Stimulated activated CD8-positive, alpha-beta memory T cell treated with anti-CD3 and anti-CD28 coated beads, Interleukin-4, amount 100 ng/mL, for 1 hour (primary cell): ENCODE measurements at places on chromosomes 11 and 22.

DNA sequence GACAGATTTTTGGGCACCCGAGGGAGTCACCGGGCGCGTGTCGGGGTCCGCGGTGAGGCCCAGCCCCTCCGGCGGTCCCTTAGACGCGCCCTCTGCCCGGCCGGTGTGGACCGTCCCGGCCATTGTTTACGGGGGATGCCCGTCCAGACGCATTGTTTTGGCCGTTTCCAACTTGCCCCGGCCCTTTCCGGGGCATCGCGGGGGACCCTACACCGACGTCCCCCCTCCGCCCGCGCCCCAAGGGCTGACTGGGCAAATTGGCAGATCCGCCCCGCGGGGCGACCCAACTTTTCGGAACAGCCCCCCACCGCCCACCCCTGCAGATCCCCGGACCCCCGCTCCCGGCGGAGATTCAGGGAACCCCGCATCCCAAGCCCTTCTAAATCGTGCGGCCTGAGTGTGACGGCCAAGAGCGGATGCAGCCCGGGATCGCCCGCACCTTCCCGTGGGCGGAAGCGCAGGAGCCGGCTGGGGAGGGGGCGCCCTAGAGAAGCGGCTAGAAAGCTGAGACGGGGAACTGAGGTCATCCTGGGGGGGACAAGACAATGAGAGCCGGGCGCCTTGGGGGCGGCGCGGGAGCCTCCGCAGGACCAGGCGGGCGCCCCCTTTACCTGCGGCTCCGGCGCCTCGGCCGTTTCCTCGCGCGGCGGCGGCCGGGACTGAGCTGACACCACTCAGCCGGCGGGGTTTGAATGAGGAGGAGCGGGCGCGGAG lies 17.1 kb upstream of the CCT8L2 start:
- no peak for DNase-seq

DNA sequence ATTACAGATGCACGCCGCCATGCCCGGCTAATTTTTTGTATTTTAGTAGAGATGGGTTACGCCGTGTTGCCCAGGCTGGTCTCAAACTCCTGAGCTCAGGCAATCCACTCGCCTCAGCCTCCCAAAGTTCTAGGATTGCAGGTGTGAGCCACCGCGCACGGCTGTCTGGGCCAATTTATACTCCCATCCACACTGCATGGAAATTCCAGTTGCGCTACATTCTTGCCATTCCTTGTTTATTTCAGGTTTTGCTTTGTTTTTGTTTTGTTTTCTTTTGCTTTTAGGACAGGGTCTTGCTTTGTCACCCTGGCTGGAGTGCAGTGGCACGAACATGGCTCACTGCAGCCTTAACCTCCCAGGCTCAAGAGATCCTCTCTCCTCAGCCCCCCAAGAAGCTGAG lies 11.0 kb upstream of the CAPRIN1 start:
- DNase-seq = no peak

- no peak for DNase-seq
These were observed 8.2 kb upstream of the MUC5AC start for GRCh38 chr11:1149545-1149944.

DNA sequence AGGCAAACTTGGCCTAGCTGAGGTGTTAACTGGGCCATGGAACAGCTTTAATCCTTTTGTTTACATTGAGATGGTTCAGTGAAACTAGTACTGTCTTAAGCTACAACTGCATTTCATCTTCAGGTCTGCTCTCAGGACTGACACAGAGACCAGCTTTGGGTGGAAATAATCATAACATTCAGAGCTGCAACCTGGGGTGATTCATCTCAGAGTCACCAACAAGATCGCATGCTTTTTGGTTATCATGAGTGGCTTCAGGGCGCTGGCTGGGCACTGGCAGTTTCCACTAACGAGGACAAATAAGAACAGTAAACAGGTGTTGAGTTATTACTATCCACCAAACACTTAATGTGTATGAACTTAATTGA lies 60.9 kb upstream of the PAX6 start:
- no peak for DNase-seq

DNA sequence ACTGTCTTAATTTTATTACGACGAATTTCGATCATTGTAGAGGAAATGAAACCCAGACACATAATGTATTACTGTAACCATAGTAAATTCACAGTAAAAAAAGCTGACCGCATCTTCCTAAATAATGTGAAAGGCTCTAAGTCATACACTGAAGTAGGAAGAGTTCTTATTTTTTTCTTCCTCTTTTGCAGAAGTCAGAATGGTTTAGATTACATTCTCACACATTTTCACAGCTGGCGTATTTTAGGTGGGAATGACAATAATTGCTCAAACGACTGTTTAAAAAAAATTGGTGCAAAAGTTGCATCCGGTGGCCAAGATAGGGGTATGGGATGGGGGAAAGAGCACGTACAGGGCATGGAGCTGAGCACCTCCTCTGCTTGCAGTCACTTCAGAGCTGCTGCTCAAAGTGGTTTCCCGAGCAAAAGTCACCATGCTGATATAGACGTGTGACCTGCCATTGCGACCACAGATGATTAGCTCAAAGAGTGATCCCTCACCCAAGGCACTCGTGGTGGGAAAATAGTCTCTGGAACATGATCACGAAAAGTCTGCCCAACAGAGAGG lies 35.3 kb downstream of the MMP13 start:
- no peak for DNase-seq

- DNase-seq = no peak
These were observed 50.4 kb downstream of the ANO1 start for GRCh38 chr11:70128435-70128906.

- no peak for DNase-seq
These were observed 662.6 kb downstream of the NTM start for GRCh38 chr11:132033051-132033450.

DNA sequence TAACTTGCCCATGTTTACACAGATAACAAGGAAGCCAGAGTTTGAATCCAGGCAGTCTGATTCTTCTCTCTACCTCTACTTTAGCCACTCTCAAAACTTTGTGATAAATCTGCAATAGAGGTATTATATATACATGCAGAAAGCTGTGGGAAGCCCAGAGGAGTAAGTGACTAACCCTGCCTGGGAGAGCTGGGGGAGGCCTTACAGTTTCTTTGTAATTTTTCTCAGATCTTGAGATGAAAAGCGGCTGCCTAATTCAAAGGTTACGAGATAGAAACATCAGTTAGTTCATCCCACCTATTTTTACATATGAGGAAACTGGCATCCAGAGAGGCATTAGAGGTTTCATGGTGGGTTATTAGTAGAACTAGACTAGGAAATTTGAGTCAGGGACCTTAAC lies 4.9 kb downstream of the STIM1 start:
- DNase-seq = no peak

DNA sequence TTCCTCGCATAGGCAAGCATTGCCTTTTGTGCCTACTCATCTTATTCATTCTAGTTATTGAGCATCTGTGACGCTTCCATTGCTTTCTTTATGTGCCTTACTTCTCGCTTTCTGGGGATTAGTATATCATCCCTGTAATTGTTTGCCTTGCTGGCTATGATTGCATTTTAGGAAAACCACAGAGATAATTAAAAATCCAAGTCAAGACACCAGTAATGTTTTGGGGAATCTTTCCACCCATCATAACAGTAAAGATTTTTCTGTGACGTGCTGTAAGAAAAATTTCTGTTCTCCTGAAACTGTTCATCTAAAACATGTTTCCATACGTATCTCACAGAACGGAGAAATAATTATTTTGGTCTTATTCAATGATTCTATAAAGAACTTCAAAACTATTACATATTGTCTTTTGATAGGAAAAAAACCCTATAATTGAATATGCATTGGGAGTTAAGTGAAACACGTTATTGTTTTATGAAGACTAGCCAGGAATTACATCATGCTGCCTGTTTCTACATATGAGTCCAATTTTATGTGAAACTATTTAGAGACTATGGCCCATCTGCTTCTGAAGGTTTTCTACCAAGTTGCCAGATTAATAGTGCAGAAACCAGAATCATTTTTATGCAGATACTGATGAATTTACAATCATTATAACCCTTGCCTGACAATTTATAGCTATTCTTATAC lies 133.7 kb upstream of the FIBIN start:
- DNase-seq = no peak

DNA sequence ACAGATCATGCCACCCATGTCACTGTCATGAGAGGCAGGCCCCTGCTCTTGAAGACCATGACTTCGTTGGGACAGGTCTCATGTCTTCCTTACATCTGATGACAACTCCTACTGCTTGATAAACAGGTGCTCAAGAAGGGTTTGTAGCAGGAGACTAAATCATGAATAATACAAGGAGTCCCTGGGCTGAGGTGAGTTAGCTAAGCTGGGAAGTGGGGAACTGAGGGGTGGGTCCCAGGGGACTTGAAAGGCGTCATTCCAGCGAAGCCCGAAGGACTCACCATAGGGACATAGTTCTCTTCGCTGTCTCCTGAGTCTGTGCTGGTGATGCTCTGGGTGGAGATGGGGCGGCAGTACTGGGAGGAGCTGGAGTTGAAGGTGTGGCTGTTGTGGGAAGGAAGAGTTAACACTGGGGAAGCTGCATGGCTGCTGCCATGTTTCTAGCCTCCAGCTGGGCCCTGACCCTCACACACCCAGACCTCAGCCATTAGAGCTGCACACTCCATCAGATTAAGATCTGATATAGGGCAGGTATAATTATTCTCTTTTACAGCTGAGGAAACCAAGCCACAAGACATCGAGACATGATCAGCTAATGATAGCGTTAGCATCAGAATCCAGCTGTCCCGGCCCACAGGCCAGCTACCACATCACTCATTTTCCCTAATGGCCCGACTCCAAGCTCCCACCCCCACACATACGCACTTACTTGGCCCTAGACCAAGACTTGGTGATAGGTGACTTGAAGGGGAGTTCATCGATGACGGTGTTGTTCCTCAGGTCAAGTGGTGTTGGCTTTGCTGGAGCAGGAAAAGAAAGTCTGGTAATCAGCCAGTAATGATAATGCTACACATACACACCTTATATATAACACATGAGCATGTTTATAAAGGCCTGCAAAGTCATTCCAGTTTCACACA lies 32.9 kb downstream of the USP35 start:
- no peak for DNase-seq

DNA sequence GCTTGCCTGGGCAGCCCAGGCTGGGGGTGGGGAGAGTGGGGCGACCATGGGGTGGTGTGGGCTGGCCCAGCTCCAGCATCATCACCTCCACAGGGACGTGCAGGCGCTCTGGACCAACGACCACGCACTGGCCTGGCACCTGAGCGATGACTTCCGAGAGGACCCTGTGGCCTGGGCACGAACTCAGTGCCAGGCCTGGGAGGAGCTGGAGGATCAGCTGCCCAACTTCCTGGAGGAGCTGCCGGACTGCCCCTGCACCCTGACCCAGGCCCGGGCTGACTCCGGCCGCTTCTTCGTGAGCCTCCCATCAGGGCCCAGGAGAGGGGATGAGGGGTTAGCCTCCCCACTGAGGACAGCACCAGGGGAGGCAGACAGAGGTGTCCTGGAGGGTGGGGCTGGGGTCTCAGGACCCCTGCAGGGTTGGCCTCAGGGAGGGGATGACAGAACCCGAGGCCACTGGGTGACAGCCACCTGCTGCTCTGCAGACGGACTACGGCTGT lies 3.8 kb downstream of the SUSD2 start:
- DNase-seq = no peak

- DNase-seq = no peak
These were observed 4.3 kb downstream of the IGSF9B start for GRCh38 chr11:133952199-133953190.

DNA sequence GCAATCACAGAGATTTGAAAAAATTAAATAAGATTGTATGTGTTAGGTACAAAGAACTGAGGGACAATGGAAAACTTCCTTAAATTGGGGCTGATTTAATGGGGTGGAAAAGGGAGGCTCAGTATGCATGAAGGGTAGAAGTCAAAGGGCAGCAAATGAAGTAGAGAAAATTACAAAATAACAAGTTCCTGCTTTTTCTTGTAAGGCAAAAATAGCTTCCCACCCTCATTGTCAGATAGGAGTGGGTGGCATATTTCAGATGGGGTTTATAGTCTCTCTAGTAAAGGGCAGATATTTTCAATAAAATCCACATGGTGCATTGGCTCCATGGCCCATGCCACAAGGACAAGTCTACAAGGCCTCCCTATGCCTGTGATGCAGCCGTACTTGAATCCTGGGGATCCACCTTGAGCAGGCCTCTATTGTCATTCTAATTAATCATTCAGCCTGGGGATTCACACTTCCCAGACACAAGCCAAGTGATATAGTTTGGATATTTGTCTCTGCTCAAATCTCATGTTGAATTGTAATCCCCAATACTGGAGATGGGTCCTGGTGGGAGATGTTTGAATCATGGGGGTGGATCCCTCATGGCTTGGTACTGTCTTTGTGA lies 36.7 kb upstream of the SESN3 start:
- no peak for DNase-seq

DNA sequence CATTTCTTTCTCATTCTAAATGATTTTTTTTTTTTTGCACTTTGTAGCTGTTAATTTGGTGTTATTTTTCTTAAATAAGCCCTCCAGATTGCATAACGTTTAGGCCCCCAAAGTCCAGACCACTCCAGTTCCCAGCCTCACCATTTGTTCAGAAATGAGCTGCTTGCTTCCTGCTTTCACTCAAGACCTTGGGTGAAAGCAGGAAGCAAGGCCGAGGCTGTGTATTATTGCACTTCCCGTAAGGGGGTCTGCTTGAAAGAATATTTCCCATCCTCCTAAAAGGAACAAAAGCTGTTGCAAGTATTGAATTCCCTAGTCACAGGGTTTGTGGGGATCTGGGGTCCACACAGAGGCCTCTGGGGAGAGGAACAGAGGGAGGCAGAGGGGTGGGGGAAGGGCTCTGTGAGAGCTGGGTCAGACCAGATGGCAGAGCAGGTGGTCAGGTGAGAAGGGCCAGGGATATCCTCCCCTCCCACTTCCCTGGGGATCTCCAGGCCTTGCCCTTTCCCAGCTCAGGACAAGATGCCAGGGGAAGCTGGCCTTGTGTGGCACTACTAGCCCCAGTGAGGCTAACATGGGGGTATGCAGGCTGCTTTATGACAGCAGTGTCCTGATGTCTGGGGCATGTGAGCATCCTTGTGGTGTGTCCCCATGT lies 51.6 kb upstream of the MYEOV start:
- DNase-seq = no peak

GRCh38 chr22:45096256-45096907 lies 67.3 kb upstream of the NUP50 start:
- DNase-seq = no peak

- no peak for DNase-seq
These were observed 39.7 kb upstream of the MMP12 start for GRCh38 chr11:102914238-102915043.

DNA sequence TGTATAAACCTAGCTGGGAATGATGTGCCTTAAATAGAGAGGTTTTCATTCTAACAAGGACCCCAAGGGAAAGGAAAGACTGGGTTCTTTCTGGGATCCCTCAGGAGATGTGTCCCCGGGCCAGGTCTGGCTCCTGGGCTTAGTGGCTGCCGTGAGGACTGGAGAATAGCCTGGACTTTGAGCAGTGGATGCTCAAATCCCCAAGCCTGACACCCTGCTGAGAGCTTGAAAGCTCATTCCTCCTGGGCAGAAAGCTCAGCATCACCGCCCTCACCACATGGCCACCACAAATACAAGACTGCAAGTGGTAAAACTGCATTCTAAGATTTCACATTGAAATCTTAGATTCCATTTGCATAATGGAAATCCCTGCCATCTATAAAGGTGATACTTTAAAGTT lies 79.4 kb upstream of the NARS2 start:
- DNase-seq = no peak

- DNase-seq = no peak
These were observed 16.0 kb downstream of the POLA2 start for GRCh38 chr11:65277631-65278277.
